GM23248 (cell line): ENCODE measurements at places on chromosomes 1 and 21. TPM values are rescaled to one million over a fixed set of nuclear protein-coding genes. Genes with fewer than 3 reads are reported as not detected.

- peak; percentile 99 for DNase-seq
Observed at GRCh38 chr1:234997201-234997895, 131.3 kb downstream of the TOMM20 start.

DNA sequence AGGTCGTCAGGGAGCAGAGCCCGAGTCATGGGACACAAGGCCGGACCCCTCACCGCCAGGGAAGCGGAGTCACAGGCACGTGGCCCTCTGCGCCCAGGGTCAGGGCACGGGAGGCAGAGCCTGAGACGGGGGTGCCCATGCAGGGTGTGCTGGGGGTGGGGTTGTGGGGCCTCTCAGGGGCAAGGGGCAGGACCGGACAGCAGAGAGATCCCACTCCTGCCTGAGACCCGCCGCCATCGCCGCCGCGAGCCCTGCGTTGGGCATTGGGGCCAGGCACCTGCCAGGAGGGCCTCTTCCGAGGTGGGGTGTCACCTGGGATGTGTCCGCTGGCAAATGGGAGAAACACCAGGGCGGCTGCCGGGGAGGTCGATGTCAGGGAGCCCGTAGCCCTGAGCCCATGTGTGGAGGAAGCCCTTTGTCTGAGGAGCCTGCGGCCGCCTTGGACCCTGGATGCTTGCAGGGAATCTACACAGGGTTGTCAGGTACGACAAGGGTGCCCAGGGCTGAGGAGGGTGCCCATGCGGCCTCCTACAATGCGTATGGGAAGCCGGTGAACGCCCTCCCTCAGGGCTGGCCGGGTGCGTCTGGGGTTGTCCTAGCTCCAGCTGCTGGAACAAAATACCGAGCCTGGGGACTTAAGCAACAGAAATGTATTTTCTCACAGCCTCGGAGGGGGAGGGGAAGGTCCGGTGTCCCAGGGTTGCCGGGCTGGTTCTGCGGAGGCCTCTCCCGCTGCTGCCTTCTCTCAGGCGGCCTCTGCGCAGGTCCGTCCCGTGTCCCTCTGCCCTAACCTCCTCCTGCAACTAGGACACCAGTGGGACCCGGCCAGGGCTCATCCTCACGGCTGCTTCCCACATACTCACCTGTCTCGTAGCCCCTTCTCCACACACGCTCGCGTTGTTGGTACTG is 16.4 kb upstream of the C1orf159 start:
- no peak for DNase-seq

OPTC gene
- total RNA-seq, result not detected in 2 replicates

DNA sequence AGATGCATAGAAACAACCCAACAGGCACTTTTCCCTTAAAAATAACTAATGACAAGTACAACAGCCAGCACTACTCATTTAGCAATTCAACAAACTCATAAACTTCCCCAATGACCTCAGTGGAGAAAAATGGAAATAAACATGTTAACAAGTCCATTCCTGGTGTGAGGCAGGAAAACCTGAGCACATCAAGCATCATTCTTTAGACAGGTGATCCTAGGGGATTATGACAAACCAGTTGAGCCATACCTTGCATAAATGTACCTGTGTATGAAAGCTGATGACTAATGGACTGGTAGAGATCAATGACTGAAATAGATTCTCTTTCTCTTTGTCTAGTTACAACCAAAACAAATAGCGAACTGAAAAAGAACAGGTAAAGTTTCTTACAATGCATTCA is 7.0 kb downstream of the COL24A1 start:
- no peak for DNase-seq

DNA sequence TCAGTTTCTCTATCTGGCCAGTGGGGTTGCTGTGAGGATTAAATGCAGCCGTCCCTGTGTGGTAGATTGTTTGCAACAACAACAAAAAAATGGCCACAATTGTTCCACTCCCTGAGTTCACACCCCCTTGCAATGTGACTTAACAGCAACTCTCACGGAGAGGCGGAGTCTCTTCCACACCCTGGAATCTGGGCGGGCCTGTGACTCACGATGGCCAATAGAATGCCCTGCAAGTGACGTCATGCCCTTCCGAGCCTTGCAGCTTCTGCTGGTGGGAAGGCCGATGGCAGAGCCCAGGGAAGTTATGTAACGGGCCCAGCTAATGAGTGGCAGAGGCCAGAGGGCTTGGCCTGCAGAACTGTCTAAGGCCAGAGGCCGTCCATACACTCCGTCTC is 87.9 kb downstream of the RIPK4 start:
- DNase-seq, result peak; percentile 99

PTGS2 gene
- 67.9 and 69.3 TPM in 2 replicates for total RNA-seq

VWA5B1 gene
- total RNA-seq, result not detected in 2 replicates

DNA sequence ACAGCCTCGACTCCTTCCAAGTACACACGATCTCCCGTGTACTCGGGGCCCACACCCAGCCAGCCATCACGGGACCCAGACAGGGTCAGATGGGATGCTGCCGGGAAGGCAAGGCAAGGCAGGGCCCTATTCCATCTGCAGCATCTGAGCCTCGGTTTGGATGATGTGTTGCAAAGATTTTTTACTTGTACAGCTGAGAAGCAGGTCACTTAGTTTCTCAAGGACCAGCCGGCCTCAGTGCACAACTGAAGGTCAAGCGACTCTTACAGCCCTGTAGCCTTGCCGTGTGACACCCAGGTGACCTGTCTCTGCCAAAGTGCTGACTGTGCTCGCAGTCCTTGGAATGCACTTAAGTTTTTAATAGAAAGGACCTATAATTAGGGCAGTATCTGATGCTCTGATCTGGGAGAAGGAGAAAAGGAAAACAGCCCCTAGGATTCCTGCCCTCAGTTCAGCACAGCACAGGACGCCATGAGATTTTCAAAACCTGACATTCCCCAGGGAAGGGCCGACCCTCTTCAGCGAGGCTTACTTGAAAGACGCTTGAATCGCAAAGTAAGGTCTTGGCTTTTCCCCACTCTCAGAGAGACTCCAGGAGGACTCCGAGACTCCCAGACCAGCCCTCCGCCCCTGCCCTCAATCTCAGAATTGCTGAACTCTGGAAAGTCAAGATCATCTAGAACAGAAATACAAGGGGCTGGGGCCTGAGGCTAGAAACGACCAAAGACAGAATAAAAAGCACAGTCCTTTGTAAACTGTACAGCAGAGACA is 1.3 kb downstream of the GPR157 start:
- no peak for DNase-seq

GRCh38 chr1:119727991-119728390 is 16.3 kb downstream of the PHGDH start:
- no peak for DNase-seq

PLEKHA6 gene
- total RNA-seq, result 7.3 and 8.3 TPM in 2 replicates

WDR3 gene
- total RNA-seq, result 20.5 and 32.2 TPM in 2 replicates

GRCh38 chr1:11138952-11139351 is 39.3 kb upstream of the EXOSC10 start:
- peak; percentile 81 for DNase-seq

GUCA2B gene
- not detected in 2 replicates for total RNA-seq

MYOC gene
- not detected in 2 replicates for total RNA-seq

- peak; percentile 0 for DNase-seq
Observed at GRCh38 chr1:71834601-71835441, 447.5 kb downstream of the NEGR1 start.
